ENCODE measurements at places on chromosomes 5 and 9.

DNA sequence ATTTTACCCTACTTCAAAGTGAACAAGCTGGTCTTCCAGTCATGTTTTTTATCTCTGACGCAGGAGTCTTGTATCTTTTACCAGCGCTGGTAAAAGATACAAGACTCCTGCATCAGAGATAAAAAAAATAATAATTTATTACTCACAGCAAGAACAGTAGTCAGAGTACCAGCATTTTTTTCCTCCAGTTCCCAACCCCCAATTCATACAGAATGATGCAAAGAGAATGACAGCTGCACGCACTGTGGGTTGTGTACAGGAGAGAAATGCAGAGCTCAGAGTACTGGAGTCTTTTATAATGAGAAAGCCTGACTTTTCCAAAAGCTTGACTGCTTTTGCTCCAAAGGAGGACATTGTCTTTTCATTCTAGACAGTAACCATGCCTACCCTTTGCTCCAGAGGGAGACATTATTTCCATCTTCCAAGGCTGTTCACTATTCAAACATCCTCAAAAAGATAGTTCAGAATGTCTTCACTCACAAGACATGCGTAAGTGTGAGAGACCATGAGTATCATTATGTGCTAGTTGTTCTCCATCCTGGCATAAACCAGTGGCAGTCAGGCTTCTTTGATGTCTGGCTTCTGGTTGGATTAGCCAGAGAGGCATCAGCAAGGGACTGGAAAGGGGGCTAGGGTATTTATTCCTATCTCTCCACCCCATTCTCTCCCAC, 14.3 kb upstream of the RANBP6 start:
- DNase-seq = no peak

- peak; percentile 21 for DNase-seq
Measured at GRCh38 chr5:178372142-178372571, 139.6 kb upstream of the PHYKPL start.

DNA sequence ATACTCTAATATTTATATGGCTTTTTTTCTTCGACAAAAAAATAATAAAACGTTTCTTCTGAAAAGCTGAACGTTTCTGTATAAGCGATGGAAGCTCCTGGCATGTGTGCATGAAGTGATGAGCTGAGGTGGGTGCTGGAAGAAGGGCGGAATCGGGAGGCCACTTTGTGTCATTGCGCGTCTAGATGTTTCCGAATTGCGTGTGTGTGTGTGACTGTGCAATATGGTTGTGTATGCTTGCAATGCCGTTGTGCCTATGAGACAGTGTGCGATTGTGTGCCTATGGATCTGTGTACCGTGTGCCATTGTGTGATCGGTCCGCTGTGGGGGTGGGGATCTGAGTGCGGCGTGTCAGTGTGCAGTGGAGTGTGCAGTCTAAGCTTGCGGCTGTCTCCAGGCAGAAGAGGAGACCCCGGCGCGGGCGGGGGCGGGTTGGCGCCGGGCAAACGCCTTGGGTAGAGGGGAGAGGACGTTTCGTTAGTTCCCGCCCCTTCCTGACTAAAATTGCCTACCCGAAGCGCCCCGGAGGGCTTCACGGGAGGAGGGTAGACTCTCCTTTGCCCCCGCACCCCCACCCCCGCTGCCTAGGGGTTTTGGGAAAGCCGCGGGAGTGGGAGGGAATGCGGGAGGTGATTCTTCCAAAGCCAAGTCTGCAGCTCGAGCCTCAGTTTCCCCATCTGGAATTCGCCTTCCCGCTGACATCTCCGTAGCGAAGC, 24.2 kb downstream of the PCDHGC5 start:
- DNase-seq = peak; percentile 53

DNA sequence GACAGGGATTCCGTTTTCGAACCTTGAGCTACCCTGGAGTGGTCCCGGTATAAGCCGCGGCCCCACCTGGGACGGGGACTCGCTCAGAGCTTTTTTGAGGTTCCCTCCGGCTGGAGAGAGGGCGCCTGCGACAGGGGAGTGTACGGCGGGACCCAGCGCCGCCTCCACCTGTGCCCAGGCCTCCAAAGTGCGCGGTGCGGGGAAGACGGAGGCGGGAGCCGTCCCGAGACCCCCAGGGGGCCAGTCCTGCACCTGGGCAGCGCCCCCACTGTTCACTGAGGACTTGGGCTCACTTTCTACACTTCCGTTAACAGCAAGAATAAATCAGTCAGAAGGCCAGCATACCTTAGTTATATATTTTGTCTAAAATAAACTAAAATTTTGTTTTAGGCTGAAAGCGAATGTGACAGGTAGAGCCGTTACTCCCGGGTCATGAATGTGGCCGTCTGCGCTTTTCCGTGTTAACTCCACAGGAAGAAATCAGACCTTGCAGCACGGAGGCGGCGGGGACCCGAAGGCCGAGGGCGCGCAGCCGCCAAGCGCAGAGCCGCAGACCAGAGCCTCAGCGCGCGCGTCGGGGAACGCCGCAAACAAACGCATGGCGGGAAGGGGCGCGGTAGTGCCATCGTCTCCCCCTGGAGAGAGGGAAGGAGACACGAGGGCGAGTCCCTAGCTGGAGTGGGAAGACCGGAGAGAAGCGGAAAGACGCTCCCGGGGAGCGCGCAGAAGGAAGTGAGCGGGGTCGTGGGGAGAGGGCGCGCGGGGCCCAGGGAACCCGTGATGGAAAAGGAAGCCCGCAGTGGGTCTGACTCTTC, 14.1 kb downstream of the TRIM7 start:
- DNase-seq = no peak

DNA sequence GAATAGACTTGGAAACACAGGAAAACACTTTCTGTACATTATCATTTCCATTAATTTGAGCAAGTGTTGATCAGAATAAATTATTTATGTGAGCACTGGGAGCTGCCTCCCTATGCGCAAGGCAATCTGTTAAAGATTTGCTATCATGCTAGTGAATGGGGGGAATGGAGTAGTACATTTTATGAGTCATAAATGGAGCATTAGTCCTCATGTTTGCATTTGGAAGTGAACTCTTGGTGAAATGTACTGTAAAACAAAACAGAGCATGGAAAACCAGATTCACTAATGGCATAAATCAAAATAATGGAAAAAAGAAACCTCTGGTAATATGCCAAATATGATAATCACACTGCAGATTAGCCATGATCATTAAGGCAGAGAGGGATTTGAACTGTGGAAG, 40.5 kb upstream of the TMC1 start:
- DNase-seq = no peak

DNA sequence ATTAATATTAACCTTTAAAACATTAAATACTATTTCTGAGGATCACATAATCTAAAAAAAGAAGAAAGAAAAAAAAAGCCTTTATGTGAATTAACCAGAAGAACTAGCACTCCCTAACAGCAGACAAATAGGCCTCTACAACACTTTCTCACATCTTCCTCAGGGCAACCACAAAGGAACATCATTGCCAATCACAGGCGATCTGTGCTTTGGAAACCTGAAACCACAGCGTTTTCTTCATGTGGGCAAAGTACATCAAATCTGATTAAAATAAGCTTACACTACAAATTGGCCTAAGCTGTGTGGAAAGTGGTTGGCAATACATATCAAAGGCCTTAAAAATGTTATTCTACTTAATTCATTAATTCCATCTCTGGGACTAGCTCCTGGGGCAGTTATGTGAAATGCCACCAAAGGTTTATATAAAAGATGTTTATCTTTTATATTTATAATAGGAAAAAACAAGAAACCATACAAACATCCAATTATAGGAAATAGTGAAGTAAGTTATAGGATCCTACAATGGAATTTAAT, 184.8 kb upstream of the TBCA start:
- no peak for DNase-seq

- no peak for DNase-seq
Measured at GRCh38 chr5:93884254-93884653, 142.9 kb upstream of the POU5F2 start.

DNA sequence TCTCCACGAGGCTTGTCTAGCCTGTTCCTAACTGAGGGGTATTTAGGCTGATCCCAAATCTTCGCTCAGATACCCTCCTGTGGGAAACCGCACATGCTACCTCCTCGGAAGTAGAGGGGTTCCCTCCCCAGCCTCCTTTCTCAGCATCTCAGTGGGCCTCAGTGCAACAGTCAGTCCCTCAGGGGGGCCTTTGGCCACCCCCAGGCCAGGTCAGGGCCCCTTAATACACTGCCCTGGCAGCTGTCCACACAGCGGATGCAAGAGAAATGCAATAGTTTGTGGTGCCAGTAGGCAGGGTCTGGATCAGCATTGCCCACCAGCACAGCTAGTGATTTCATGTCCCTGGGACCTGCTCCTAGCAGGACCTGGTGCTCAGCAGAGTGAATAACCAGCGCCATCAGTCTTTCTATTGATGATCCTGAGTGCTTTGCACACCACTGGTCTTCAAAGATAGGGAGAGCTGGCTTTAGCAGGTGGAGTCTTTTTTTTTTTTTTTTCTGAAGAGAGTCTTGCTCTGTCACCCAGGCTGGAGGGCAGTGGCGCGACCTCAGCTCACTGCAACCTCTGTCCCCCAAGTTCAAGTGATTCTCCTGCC, 7.5 kb downstream of the PLPP7 start:
- DNase-seq = no peak

DNA sequence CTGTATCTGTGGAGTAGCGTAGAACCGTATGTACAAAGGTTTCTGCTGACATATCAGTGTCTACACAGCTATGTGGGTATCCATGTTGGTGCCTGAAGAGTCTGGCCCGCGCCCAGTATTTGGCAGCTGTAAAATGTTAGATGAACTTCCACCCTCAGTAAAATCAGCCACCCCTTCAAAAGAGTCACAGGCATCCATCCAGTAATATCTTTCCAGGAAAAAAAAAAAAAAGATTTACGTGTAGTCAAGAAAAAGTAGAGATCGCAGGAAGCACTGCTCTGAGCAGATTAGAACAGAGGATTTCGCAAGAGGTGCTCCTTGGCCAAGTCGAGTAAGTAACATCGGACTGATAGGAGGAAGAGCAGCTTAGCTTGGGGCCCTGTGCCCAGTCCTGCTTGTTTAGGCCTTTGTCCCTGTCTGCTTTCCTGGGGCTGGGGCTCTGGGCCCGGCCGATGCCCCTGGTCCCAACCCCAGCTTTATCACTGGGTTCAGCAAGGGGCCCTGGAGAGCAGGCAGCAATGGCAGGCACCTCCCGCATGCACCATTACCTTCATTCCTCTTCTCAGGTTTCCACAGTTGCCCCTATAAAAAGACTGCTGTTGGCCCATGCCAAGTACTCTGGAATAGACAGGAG, 21.2 kb downstream of the DAPK1 start:
- DNase-seq = no peak

DNA sequence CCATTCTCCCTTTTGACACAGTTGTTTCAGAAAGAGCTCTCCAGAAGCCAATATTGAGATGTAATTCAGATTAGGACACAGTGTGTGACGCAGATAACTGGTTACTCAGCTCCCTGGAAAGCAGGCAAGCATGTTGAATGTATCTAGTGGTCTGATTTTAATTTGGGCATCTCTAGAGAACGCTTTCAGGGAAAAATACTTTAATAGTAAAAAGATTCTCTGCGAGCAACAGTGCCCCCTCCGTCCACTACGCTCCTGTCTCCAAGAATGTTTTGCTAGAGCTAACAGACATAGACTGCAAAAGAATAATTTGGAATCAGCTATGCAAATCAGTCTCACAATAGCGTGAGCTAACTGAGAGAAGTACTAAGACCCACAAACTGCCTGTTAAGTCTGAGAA, 23.3 kb downstream of the CFAP90 start:
- no peak for DNase-seq

- no peak for DNase-seq
Measured at GRCh38 chr9:75148561-75148960, 60.2 kb downstream of the OSTF1 start.

DNA sequence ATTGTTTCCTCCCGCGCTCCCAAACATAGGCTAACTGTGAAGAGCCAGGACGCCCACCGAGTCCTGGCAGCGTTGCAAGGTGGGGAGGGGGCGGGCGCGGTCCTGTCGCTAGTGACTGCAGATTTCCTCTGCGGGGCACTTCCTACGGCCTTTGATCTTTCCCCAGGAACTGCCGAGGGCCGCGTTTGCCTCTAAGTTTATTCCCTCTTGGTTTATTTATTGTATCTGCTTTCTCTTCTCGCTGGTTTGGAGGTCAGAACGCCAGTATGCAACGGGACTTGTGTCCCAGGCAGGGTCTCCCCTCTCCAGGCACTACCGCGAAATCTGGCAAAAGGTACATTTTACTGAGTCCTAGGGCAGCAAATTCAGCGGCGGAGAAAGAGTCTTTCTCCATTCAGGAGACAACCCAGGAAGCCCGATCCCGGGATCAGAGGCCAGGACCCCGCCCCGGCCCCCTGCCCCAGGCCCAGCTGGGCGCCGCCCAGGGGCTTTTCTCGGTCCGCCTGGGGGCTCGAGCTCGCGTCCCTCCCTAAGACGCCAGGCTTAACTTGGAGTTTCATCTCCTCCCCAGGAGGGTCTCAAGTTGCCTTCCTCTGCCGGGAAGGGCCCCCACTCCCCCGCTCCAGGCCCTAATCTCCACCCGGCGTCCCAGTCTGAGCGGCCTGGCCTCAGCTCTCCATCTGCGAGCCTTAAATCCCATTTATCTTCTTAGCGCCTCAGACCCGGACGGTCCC, 884 bp upstream of the EGFLAM start:
- no peak for DNase-seq

- DNase-seq = no peak
Measured at GRCh38 chr9:108743416-108743815, 112.4 kb downstream of the ACTL7B start.

GRCh38 chr5:175872287-175873087, 1.1 kb downstream of the CPLX2 start:
- DNase-seq = no peak

GRCh38 chr5:96279801-96280542, 153.1 kb downstream of the PCSK1 start:
- no peak for DNase-seq

GRCh38 chr9:110971705-110972104, 66.6 kb downstream of the LPAR1 start:
- DNase-seq = no peak

- DNase-seq = no peak
Measured at GRCh38 chr5:55929020-55929799, 65.6 kb downstream of the IL6ST start.

DNA sequence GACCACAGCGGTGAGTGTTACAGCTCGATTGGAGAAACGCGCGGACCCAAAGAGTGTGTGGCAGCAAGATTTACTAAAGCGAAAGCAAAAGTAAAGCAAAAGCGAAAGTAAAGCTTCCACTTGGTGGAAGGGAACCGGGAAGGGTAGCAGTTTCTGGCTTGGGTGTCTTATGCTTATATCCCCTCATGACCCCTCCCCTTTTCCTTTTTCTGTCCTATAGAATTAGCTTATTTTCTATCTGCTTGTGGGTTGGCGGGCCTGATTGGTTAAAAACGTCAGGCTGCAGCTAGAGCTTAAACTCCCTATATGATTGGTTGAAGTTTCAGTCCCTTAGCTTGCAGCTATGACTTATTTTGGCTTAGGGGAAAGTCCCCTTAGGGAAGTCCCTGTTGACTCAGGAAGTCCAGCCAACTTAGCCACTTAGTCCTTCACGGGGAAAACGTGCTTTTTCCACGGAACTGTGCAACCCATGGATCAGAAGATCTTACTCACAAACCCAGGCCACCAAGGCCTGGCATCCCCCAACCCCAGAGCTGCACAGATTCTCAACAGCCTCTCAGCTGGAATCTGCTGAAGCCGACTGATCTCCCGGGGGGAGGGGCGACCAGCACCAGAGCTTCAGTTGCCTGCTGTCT, 114.2 kb upstream of the ADAMTS16 start:
- no peak for DNase-seq
